ENCODE measurements at places on chromosomes 3 and 15. TPM values are rescaled to one million over a fixed set of nuclear protein-coding genes. Genes with fewer than 3 reads are reported as not detected.

The SLC6A6 gene
- 11.0 TPM for total RNA-seq

The ATP13A5 gene
- total RNA-seq = 0.12 TPM

The ADAMTSL3 gene
- 1.4 TPM for total RNA-seq

The CPN2 gene
- not detected for total RNA-seq

The AGBL1 gene
- total RNA-seq = not detected

The PPP1R2 gene
- 35.7 TPM for total RNA-seq

All from esophagus mucosa (tissue), 1 donor.